Left hindlimb (tissue), 1 donor: ENCODE measurements at places on chromosomes 7 and 10.

GRCh38 chr10:118394301-118395200 lies 52.4 kb upstream of the FAM204A start:
- DNase-seq: no peak

GRCh38 chr7:101420436-101420835 lies 57.8 kb downstream of the COL26A1 start:
- no peak for DNase-seq

DNA sequence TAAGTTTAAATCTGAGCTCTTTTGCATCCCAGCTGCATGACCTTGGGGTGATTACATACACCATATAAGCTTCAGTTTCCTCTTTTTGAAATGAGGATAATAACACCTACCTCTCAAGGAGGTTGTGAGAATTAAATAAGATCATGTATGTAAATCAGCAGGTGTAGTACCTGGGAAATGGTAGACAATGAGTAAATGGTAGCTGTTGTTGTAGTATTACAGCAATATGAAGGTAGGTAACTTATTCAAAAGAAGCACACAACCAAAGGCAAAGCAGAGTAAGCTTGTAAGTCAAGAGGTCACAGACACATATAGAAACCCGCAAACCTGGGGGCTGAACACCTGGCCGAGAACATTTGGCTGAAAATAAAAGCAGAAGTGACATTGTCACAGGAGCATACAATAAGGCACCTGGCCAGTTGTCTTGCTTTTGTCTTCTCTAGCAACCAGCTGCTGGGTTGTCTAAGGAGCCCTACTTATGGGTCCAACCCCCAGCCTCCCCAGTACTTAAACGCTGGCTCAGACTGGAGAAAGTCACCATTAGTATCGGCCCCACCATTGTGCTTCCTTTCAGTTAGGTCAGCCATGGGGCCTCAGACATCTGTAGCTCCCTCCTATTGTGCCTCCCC lies 203.6 kb upstream of the MKLN1 start:
- no peak for DNase-seq

- DNase-seq: no peak
These were observed 94.4 kb downstream of the MAPK8 start for GRCh38 chr10:48400850-48401220.

DNA sequence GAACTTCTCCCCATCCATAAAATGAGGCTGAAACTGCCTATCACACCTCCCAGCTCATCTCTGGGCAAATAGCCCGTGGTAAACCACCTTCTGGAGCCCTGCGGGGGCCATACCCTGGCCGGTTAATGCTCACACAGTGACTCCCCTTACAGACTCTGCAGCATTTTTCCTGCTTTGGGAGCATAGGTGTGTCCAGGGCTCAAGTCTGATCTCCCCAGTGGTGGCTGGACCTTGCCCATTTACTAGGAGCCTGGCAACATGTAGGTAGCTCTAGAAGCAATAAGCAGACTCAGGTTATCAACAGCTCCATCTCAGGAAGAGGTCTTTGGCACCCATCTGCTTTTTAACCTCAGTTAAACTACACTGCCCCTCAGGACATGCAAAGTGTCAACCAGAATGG lies 5.5 kb upstream of the CDHR1 start:
- no peak for DNase-seq

- no peak for DNase-seq
These were observed 102.8 kb downstream of the POLL start for GRCh38 chr10:101485207-101485606.

GRCh38 chr7:141257597-141257996 lies 183.7 kb downstream of the TMEM178B start:
- DNase-seq: no peak

GRCh38 chr7:85426487-85426960 lies 239.7 kb upstream of the SEMA3D start:
- DNase-seq: no peak

DNA sequence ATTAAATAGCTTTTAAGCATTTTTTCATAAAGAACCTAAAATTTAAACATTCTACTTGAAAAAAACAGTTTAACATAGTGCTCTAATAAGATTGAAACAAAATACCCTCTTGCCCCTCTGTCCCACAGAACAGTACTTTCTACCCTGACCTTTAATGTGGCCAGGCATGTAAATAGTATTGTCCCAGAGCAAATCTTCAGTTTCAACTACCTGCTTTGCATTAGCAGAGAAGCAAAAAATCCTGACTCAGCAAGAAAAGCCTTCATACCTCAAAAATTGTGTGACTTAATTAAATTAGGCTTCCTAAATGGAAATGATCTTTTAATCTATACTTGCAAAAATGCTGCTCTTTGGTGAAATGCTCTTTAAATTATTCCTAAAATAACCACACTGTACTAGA lies 237.4 kb upstream of the AOAH start:
- DNase-seq: no peak

GRCh38 chr7:67398916-67399315 lies 402.3 kb downstream of the TYW1 start:
- no peak for DNase-seq

- DNase-seq: no peak
These were observed 141.2 kb downstream of the MLLT10 start for GRCh38 chr10:21675157-21675796.

DNA sequence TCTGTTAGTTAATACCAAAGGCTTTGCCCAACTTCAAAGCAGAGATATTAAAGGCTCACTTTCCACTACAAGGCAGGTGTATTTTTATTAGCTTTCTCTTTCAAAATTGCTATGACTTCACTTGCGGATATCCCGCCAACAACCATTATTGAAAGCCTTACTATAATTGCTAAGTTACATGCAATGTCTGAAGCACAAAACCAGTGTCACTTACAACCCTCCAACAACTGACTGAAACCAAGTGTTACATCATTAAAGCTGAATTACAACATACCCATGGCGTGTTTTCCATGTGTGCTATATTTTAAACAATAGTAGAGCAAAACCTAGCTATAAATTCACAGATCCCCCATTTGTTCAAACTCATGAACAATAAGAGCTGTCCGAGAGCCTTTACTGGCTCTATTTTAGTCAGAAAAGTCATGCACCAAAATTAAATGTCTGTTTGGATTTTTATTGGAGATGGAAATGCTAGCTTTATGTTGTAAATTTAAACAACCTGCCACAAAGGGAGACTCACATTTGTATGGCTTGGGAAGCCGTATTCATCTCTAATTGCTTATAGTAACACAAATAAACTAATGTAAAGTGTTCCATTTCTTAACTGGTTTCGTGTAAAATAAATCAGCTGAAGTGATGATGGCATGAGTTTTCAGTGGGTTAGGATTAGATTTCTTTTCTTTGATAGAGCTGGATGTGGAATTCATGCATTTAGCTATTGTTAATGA lies 227.1 kb downstream of the AGMO start:
- DNase-seq: no peak

- no peak for DNase-seq
These were observed 241.5 kb downstream of the PCDH15 start for GRCh38 chr10:54559498-54559897.

GRCh38 chr10:97944772-97945171 lies 85.6 kb downstream of the CRTAC1 start:
- DNase-seq: no peak

DNA sequence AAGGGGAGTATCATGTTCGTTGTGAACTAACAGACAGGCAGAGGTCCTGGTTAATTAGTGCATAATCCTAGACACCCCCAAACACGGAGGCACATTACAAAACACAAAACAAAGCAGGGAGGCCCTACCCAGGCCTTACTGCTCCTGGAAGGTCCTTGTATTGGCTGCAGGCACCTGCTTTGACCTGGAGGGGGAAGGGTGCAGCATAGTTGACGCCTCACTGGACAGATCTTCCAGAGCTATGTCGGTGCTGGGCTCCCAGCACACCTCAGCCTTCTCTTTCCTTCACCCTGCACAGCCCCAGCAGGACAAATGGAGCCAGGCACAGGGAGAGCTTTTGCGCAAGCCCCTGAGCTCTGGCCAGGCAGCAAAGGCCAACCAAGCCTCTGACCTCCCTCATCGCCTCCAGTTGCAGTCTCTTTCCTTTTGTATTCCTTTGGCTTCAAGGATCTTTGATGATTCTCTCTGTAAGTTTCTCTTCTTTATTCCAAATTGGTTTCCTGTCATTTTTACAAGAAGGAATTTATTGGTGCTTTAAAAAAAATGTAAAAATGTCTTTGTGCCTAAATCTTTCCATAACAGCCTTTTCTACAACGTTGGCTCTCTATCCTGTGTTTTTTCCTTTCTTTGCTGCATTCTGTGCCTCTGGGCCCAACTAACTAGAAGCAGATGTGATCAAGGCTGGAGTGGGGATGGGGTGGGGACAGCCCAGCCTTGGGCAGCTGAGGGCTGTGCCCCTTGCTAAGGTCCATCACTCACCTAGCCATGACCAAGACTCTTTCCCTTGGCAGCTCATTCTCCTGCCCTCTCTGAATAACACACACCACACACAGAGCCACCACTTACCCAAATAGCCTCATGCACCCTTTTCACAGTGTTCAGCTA lies 317.1 kb upstream of the NPVF start:
- no peak for DNase-seq

DNA sequence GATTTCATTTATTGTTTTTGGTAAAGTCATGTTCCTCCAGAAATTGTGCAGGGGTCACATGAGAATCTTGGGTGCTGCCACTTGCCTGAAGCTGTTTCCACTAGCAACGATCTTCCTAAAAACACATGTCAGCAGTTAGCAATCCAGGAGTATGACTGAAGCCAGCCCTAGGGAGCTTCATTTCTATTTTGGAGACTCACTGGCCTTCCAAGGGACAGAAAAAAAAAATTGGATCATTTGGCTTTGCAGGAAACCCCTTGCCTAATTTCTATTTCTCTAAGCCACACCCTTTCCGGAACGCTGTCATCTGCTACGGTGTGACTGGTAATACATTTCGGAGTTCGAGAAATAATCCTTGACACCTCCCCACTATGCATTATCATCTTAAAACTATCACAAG lies 204.7 kb downstream of the TAX1BP1 start:
- DNase-seq: peak; percentile 45

GRCh38 chr10:122056431-122057094 lies 67.6 kb downstream of the TACC2 start:
- DNase-seq: no peak

DNA sequence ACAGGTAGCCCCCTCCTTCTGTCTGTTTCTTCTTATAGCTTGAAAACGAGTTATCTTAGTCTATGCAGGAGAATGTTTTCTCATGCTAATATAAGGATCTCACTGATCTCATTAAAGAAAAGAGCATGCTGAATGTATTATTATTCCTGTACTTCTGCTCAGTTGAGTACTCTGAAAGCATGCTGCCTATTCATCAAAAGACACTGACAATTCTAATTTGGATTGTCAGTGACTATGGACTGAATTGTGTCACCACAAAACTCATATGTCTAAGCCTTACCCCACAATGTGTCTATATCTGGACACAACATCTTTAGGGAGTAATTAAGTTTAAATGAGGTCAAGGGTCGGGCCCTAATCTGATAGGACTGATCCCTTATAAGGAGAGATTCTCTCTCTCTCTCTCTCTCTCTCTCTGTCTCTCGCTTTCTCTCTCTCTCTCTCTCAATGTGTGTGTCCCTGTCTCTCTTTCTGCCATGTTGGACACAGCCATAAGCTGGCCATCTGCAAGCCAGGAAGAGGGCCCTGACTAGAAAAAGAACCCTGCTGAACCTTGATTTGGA lies 98.4 kb downstream of the GNAT3 start:
- no peak for DNase-seq

DNA sequence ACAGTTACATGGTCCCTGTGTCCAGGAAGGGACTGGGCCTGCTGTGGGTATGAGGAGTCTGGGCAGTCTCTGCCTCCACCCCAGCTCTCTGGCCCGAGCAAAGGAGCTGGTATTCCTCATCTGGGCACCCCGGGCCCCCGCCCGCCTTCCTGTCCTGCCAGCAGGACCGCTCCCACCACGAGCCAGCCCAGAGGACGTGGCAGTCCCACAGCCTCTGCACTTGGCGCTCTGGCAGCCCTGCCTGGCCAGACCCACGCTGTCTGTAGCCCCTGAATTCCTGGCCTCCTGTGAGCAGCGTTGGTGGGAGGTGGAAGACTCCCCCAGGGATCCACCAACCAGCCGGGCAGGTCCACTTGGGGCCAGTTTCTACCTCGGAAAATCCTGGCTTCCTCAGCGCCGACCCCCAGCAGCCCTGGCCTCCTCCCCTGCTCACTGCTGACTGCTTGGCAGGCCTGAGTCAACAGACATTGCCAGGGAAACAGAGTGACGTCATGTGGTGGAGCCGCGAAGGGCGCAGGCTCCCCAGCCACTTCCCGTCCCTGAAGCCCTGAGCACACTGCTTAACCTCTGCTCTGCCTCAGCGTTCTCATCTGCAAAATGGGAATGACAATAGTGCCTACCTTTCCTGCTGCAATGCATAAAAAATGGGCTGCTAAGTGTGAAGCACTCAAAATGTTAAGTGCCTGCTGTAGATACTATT lies 21.6 kb upstream of the LIMK1 start:
- DNase-seq: peak; percentile 80

DNA sequence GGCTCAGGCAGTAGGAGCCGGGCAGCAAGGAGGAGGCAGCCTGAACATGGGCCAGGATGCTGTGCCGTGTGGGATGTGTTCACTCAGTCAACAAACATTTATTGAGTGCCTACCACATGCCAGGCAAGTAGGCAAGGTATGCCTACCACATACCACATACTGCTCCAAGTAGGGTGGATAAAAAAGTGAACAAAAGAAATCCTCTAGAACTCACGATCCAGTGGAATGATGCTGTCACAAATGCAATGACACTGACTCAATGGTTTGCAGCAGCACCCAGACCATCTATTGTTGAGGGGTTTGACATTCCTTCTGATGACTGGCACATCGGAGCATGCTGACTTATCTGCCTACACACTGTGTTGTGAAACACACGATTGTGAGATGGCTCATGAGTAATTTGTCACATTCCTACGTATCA lies 413.5 kb downstream of the NRG3 start:
- DNase-seq: no peak

- no peak for DNase-seq
These were observed 19.6 kb upstream of the ADD3 start for GRCh38 chr10:109988212-109988596.

DNA sequence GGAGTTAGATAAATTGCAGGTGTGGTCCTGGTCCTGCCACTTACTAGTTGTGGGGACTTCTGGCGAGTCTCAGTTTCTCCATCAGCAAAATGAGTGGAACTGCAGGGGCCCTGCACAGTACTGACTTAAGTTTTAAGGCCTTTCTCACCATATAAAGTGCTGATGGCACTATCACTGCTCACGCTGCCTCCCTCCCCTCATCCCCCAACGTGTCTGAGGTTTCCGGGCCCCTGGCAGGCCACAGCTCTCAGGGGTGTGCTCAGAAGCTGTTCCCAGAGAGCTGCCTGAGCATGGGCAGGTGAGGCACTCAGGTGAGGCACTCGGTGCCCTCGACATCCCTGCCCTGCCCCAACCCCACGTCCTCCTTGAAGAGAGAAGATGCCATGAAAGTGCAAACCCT lies 74.2 kb downstream of the VOPP1 start:
- DNase-seq: no peak

DNA sequence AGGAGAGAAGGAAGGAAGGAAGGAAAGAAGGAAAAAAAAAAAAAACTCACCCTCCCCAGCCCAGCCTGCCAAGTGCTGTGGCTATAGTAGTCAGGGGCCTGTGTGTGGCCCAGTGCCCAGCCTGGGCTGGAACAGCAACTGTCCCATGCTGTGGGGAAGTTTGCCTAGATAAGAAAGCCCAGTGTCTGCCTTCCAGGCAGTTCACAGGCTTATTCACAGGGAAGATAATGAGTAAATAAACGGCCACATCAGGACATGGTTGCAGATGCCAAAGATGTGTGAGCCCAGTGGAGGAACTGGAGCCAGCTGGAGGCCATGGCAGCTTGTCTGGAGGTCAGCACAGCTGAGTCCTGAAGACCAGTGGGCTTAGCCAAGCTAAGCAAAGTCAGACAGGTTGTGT lies 132.4 kb upstream of the FOXK1 start:
- DNase-seq: no peak

- DNase-seq: no peak
These were observed 65.8 kb downstream of the SORCS3 start for GRCh38 chr10:104706886-104707285.

- DNase-seq: no peak
These were observed 14.6 kb downstream of the EPC1 start for GRCh38 chr10:32332299-32332750.
